Gastrocnemius medialis (tissue), 4 donors: ENCODE measurements at places on chromosomes 13 and 19. TPM values are rescaled to one million over a fixed set of nuclear protein-coding genes. Genes with fewer than 3 reads are reported as not detected.
A peak's percentile ranks its signal among the peaks of the same experiment; 100 is the strongest.

ADGRE3 gene
- not detected for total RNA-seq

DNA sequence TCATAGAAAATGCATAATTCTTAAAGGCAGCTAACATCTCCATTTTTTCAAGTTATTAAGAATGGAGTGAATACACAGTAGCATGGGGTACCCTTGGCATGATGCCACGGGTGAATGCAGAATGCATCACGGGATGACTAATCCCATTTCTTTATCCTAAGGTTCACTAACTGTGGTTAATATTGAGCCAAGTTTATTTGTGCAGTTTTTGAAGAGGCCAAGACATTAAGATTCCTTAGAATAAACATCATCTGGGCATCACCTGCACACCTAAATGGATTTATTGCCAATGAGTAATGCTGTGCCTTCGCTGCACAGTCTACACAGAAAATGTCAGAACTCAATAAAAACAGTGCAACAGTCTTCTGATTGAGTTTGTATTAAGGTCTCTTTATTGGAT is 333.1 kb downstream of the GPC6 start:
- DNase-seq, result no peak

CYP2A7 gene
- total RNA-seq, result not detected

LGALS7B gene
- not detected for total RNA-seq

CHST8 gene
- 0.46 TPM for total RNA-seq

GRCh38 chr13:24995225-24995804 is 100.6 kb upstream of the PABPC3 start:
- peak; percentile 39 for DNase-seq

DNA sequence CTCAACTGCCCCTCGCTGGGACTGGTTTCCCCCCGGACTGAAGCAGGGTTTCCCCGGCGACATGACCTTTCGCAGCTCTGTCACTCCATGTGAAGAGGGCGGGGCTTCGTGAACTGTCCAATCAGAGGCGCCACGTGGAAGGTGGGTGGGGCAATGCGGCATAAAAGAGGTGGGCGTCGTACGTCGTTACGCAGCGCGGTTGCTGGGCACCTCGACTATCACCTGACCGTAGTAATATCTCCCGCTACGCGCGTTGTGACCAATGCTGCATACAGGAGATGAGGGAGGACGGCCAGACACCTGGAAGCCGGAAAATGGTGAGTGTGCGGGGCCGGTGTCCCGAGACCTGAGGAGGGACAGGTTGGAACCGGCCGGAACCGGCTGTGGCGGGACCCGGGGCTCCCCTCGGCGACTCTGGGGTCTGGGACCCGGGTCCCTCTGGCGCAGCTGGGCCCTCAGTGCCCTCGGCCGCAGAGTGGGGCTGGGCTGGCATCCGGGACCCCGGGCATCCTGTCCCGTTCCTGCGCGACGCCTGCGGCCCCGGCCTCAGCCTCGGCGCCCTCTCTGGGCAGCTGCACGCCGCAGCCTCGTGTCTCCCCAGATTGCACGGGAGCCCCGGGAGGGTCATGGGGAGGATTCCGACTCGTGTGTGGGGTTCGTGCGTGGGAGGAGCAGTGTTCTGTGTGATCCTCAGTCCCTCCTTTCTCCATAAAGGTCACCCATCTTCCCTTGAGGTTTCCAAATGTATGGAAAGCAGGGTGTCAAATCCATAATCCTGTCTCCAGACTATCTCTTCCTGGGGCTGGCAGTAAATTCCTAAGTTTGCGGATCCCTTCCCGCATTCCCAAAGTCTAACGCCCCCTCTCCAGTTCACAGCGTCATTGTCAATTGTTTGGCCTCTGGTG is 32.2 kb downstream of the ZNF136 start:
- DNase-seq, result peak; percentile 3
